Pancreas (tissue), 10 donors: ENCODE measurements at places on chromosomes 11 and 22. TPM values are rescaled to one million over a fixed set of nuclear protein-coding genes. Genes with fewer than 3 reads are reported as not detected.

The MAJIN gene
- polyA plus RNA-seq = 0.27 TPM

The ZNF214 gene
- 0.34 TPM for polyA plus RNA-seq

The CDKN1C gene
- 36.1 TPM for polyA plus RNA-seq

The MRGPRX3 gene
- polyA plus RNA-seq = not detected

The PHOX2A gene
- 0.61 TPM for polyA plus RNA-seq

The POTEH gene
- polyA plus RNA-seq = not detected

The WNT11 gene
- polyA plus RNA-seq = 30.5 TPM

The DDI1 gene
- not detected for polyA plus RNA-seq

The LIN7C gene
- 5.1 TPM for polyA plus RNA-seq

The KRTAP5-11 gene
- polyA plus RNA-seq = not detected

The HEPACAM gene
- not detected for polyA plus RNA-seq

The OR2AG2 gene
- polyA plus RNA-seq = not detected

The HOATZ gene
- not detected for polyA plus RNA-seq

The VSTM5 gene
- polyA plus RNA-seq = 0.27 TPM

The CHCHD10 gene
- polyA plus RNA-seq = 134 TPM

The SHANK3 gene
- polyA plus RNA-seq = 18.9 TPM

The FOLR2 gene
- polyA plus RNA-seq = 2.4 TPM

The OR8A1 gene
- polyA plus RNA-seq = not detected

The SERHL2 gene
- 3.6 TPM for polyA plus RNA-seq

The LRFN4 gene
- 6.9 TPM for polyA plus RNA-seq

The HORMAD2 gene
- not detected for polyA plus RNA-seq

The OR4D6 gene
- polyA plus RNA-seq = not detected

The OR51B5 gene
- polyA plus RNA-seq = 0.05 TPM

The SCO2 gene
- polyA plus RNA-seq = 3.8 TPM

The MMP12 gene
- polyA plus RNA-seq = not detected

The OOSP4A gene
- polyA plus RNA-seq = not detected

The SPDYC gene
- not detected for polyA plus RNA-seq

The HIC2 gene
- 1.9 TPM for polyA plus RNA-seq

The MGAT3 gene
- 1.5 TPM for polyA plus RNA-seq

The MPPED2 gene
- polyA plus RNA-seq = 3.3 TPM

The TCF20 gene
- polyA plus RNA-seq = 8.1 TPM

The TIMM8B gene
- polyA plus RNA-seq = 49.4 TPM

The CABP4 gene
- 1.2 TPM for polyA plus RNA-seq

The OTOG gene
- polyA plus RNA-seq = not detected

The EHF gene
- polyA plus RNA-seq = 14.1 TPM
